Suppressor macrophage treated with lipopolysaccharide for 4 hours (primary cell): ENCODE measurements at places on chromosomes 5 and 9.

DNA sequence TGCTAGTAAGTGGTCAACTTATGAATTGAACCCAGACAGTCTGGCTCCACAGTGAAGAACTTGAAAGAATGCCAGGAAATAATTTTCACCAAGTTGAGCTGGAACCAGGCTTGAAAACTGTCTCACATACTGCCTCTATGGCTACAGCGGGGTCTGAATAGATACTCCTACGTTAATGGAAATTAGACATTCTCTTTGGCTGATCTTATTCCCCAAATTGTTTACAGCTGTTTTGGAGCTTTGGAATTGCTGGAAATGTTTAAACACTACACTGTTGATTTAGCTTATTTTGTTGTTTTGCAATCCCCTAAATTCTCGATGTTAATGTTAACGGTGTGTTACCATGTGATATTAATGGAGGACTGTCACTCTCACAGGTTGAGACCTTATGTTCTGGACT, 146.4 kb downstream of the FBXL7 start:
- DNase-seq: no peak

GRCh38 chr9:136607334-136607919, 55.3 kb upstream of the EGFL7 start:
- no peak for DNase-seq

DNA sequence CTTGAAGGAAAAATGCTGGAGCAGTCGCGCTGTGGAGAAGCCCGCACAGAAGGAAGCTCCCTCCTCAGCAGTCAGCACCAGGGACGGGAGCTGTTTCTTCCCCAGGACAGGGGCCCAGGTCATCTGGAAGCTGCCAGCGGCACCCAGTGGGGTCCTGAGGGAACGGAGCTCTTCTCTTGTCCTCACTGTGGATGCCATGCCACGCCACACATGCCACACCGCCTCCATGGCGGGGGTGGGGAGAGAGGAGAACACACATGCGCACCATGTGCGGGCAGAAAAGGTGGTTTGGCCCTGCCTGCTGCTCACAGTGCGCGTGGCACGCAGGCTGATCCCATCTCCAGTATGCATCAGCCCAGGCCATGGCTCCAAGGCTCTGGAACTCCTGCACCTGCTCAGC, 41.7 kb upstream of the ZNF354B start:
- DNase-seq: no peak

- no peak for DNase-seq
Measured at GRCh38 chr9:125993466-125993865, 246.3 kb downstream of the PBX3 start.

DNA sequence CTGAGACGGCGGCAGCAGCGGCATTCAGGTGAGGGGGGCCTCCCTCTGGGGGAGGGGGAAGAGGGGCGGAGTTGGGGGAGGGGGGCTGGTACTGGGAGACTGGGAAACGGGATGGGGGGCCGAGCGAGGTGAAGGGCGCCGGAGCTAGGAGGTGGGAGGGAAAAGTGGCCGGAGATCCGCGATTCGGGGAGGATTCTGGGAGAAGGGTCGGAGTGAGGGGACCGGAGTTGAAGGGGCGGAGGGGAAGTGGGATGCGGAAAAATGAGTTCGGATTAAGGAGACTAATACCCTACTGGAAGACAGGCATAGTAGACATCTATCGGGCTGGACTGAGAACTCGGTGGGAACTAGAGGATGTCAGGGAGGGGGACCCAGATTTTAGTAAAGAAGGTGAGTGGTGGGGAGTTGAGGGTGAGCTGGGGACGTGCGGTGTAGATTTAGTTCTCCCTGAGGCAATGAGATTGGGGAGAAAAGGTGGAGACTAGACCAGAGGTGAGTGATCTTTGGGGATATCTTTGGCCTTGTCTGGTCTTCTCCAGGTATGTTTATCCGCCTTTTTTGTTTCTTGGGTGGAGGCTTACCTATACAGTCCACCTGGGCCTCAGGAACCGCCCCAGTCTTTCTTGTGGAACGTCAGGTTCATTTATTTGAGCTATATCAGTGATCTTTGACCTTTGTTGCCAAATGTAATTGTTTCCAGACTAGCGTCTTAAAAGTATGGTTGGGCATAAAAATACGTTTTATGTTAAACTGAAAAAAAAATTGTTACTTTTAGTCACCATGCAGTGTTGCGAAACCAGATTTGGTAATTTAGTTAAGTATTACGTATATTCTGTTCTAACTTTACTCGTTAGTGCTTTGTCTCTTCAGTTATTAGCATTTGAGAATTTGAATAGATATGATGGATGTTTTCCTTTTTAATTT, 632 bp downstream of the UBAP1 start:
- peak; percentile 87 for DNase-seq

- DNase-seq: no peak
Measured at GRCh38 chr9:128992995-128993394, 35.1 kb downstream of the SH3GLB2 start.

GRCh38 chr5:102090770-102091169, 205.3 kb downstream of the SLCO4C1 start:
- peak; percentile 10 for DNase-seq

DNA sequence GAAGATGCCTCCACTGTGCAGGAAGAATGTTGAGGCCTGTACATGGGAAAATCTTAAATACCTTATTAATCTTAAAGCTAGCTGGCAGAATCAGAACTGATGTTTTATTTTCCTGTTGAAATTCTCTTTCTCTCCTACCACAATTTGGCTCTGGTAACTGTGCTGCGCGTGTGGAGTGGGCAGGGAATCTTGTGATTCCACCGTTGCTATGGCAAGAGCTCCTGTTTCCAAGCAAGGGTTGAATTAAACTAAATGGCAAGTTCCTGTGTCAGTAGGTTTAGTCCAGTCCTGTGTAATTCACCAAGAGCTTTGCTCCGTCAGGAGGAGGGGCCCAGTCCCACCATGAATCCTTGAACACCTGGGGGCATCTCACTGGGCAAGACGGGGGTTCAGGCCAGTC, 36.4 kb downstream of the NXNL2 start:
- no peak for DNase-seq

DNA sequence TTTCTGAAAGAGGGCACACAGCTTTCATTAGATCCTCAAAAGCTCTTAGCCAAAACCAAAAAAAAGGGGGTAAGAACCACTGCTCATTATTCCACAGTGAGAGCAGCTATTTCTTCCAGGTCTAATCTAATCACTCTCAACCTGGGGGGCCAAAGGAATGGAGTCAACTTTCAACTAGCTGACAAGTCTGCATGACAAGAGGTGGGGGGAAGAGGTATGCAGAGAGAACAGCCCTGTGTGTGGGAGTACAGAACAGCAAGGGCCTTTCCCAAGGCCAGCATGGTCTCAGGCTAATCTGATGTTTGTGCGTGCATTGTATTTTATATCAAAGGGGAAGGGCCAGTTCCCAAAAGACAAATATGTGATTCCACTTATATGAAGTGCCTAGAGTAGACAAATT, 36.9 kb upstream of the PIP5K1B start:
- no peak for DNase-seq

DNA sequence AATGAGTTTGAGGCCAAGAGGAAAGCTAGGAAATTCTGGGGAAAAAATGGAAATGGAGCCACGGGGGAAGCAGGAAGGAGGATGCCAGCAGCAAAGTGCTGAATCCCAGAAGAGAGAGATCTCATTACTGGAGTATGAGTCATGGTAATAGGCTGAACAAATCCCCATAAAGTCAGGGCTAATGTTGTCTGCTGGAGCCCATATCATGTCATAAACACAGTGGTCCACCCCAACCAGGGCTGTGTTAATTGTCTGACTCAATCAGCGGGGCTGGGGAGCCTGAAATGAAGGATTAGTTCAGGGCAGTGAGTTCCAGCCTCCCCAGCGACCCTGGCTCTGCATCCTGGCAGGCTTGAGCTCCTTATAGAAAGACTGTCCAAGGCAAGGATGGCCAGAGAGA, 68.8 kb downstream of the TLR4 start:
- DNase-seq: peak; percentile 13

GRCh38 chr9:81224166-81225081, 464.9 kb downstream of the TLE1 start:
- DNase-seq: no peak

DNA sequence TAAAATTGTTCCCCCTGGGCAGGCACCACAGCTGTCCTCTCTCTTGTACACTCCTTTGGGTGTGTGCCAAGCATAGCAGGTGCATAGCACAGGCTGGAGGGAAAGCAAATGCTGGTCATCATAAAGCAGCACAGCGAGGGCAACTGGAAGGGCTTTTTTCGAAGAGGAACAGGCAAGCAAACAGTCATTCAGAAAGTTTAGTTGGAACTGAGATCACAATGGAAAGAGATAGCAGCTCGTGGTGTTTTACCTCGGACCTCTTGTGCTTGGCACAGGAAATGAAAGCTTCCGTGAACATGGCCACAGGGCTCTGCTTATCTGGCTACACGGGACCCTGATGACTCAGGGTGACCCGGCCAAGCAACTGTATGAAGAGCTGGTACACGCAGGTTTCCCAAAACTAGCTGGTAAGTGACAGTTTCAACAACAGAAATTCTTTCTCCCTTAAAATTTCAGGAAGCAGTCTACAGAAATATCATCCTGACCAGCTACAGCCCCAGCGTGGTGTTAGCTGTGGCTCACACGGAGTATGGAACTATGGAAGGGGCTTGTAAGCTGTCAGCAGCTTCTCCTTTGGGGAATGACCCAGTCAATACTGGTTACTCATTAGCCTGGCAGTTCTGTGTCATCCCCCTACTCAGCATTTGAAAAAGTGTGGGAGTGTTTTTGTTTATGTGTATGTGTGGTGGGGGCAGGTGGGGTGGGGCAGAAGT, 48.1 kb downstream of the POC5 start:
- DNase-seq: peak; percentile 91

DNA sequence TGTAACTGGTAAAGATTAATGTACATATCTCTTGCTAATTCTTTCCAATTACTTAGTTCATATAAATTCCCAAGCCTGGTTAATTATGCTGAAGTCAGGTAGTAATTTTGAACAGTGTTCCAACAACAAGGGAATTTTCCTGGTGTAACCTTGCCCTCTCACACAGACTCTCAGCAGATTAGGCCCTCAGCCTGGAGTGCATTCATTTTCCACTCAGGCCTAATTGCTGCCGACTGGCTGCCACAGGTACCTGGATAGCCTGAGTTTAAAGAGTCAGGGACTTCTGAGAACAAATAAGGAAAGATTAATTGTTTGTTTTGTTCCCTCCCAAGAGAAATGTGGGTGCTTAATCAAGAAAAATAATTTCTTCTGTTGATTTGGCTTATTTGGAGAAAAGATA, 71.4 kb downstream of the PPIC start:
- DNase-seq: no peak

DNA sequence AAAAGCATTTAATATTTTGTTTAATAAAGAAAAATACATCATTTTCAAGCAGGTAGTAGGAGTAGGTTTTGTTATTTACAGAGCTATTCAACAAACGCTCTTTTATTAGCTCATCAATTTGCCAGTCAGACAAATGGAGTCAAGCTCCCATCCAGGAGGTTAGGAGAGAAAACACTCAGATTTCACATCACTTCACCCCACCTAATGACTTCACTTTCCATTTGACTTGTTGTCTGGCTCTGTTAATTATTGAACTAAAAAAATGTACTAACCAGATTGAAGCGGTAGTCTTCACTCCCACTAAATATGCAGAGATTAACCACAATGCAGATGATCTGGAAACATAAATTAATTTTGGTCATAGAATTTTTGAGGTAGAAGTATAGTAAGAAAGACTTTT, 193.6 kb upstream of the VCAN start:
- no peak for DNase-seq

- DNase-seq: no peak
Measured at GRCh38 chr9:17623965-17624364, 45.1 kb downstream of the SH3GL2 start.

DNA sequence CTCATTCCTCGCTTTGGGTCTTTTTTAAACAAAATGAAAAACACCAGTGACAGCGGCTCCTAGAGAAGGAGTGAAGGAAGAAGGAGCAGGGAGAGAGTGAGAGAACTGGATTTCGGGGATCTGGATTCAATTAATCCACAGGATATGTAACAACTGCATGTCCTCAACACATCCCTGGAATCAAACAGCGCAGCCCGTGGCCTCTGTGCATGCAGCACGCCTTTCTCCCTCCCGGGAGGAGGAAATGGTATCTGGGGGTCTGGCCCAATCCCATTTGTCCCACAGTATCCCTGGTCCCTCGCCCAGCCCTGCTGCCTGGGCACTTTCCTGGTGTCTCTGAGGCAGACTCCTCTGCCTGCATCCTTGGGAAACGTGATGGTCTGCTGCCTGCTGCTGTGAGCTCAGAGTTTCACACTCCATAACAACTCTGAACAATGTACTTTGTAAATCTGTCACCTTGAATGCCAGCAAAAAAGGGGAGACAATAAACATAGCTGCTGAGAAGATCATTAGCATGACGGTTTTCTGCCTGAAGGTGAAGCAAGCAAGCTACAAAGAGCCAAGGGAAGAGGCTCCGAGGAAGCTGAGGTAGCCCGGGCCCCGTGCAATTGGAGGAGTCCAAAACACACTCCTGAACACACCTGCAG, 56.1 kb downstream of the PTCH1 start:
- no peak for DNase-seq

GRCh38 chr9:93896496-93897033, 58.6 kb downstream of the BARX1 start:
- no peak for DNase-seq

- DNase-seq: peak; percentile 78
Measured at GRCh38 chr5:135887447-135887864, 8.2 kb downstream of the IL9 start.

- peak; percentile 56 for DNase-seq
Measured at GRCh38 chr9:129714511-129715061, 38.3 kb downstream of the PTGES start.

DNA sequence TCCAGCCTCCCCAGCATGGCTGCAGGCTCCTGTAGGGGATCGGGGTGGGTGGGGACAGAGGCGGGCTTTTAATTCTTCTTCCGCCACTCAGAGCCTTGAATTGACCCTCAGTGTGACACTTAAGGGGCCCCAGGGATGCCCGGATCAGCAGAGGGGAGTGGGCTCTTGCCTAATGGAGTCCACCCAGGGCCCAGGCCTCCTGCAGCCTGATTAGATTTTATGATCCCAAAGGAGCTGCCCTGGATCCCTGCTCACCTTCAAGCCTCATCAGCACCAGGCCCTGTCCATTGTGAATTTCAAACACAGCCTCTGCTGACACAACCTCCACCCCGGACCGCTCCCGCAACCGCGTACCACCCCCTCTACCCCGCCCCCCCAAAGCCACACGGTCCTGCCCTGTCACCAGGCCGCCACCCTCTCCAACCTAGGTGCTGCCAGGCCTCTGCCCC, 214.1 kb upstream of the IER5L start:
- DNase-seq: no peak

GRCh38 chr5:52786391-52786790, 1.3 kb upstream of the ITGA1 start:
- DNase-seq: no peak

DNA sequence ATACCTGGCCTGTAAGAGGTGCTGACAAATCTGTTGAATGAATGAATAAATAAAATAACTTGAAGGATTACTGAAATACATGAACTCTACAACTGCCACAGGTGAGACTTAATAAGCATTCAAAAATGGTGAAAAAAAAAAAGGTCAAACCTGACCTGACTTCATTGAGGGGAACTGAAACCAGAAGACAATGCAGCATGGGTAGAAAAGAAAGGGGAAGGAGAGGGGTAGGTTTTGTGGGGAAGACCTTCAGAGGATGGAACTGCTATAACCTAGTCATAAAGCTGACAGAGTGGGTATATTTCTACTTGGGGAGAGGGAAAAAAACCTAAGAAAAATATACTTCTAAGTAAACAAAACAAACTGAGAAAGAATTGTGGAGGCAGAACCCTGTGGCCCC, 56.6 kb downstream of the RASEF start:
- DNase-seq: no peak

- DNase-seq: peak; percentile 23
Measured at GRCh38 chr5:80346055-80346454, 26.3 kb downstream of the SPZ1 start.

- DNase-seq: no peak
Measured at GRCh38 chr5:8332666-8333445, 463.9 kb downstream of the MTRR start.

GRCh38 chr5:143130613-143131305, 272.7 kb downstream of the NR3C1 start:
- no peak for DNase-seq
